Stimulated activated CD8-positive, alpha-beta memory T cell treated with anti-CD3 and anti-CD28 coated beads, Interleukin-2, amount 100 ng/mL, for 1 hour (primary cell): ENCODE measurements at places on chromosomes 3 and 15.

DNA sequence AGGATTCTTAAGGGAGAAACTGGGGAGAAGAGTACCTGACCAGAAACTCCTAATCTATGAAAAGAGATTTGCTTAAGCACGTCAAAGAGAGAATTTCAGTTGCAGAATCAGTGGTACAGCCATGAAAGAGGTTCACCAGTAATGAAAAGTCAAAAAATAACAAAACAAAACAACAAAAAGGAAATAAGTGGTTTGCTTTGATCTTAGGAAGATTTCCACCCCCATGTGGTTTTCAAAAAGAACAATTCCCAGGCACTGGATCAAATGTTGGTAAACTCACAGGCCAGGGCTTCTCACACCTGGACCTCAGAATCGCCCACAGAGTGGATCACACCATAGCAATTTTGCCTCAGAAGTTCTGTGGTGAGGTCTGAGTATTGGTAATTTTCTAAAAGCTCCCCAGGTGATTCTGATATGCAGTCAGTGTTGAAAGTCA, 67.5 kb downstream of the TMEM39A start:
- DNase-seq: no peak

DNA sequence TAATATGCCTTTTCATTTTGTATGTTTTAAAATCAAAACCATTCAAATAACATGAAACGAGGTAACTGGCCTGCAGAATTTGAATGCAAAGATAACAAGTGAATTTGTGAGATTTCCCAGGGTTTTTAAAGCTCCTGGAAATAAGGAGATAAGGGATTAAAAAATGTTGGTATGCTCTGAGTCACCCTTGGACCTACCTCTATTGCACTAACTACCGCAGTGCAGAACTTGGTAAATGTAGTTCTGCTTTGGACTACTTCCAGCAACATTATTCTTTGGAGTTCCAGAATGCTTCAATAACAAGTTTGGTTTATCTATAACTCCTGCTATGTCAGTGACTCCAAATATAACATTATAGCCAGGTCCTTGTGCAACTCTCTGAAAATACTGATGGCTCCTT, 201.7 kb downstream of the GAP43 start:
- no peak for DNase-seq

DNA sequence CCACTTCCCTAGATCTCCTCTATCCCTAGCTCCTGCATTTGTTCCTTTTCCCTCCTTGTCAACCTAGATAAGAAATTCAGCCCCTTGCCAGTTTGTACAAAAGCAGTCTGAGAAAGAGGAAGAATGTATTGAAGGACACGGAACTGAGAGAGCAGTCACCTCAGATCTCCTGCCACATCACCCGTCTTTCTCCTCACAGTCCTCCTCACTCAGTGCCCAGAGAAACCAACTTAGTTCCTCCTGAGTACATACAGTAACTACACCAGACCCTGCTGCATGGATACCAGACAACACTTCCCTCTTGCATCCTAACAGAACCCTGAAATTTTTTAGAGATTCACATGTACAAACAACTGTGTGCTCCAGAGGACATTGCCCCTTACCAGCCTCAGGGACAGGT, 563.6 kb upstream of the ADAMTS9 start:
- no peak for DNase-seq

- DNase-seq: no peak
Observed at GRCh38 chr3:18258492-18258891, 166.6 kb downstream of the SATB1 start.

DNA sequence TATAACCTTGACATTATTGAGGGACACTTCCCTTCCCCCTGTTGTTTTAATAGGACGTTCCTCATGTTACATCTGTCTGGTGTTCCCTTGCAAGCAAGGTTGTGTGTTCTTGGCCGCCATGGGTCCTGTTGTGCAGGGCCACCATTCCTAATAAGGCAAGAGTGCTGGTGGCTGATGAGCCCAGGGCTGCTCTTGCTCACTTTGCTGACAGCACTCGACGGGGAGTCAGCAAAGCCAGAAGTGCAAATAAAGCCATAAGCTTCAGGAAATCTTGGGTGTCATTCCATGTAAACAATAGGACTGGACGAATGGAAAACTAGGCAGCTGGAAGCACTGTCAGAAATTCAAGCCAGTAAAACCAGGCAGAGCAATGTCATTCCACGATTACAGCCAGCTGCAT, 75.8 kb downstream of the SQOR start:
- no peak for DNase-seq

DNA sequence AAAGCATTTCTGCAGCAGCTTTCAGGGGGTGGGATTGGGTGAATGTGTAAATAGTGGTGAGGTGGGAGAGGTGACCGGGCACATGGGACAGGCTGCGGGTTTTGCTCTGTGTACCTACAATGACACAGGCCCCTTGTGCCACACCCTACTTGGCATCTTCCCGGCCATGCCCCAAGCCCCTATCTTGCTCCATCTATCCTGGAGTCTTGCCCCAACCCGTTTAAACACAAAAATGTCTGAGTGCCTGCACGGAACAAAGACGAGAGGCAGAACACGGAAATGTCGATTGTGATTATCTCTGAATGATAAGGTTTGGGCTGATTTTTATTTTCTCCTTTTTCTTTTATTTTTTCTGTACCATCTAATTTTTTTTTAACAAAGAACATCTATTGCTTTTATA, 46.0 kb upstream of the SLC6A1 start:
- DNase-seq: no peak

DNA sequence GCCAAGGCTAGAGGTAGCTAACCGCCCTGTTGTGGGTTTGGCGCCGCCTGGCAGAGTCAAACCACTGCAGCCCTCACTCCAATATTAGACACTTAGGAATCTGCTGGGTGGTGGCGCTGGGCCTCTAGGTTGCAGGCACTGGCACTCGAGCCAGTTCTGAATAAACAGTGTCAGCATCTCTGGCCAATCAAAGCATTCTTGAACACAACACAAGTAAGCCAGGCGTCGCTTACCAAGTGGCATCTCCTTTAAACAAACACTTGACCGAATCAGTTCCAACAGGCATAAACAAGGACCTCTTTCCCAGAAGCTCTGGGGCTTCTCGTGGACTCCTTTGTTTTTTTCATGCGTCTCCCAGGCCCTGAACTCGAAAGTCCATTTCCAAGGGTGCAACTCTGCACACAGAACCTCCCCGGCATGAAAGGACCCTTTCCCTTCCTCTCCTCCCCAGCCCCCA, 82.3 kb downstream of the LRIG1 start:
- no peak for DNase-seq

- no peak for DNase-seq
Observed at GRCh38 chr3:23421811-23422516, 218.8 kb downstream of the UBE2E2 start.

GRCh38 chr3:16365491-16366128, 100.6 kb downstream of the OXNAD1 start:
- no peak for DNase-seq

DNA sequence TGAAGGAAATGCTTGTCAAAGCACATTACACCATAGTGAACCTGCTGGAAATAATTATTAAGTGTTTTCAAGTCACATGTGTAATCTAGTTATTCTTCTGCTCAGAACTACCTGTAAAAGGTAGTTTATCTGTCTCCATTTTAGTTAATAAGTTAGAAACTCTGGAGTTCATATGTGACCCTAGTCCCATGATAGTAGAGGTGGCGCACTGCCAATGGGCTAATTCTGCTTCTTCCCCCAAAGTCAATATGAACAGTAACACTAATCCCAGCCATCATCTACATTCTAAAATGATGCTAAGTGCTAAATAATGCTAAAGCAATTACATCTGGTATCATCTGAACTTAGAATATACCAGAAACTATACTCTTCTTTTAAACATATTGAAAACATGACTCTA, 361.0 kb upstream of the NECTIN3 start:
- DNase-seq: no peak

DNA sequence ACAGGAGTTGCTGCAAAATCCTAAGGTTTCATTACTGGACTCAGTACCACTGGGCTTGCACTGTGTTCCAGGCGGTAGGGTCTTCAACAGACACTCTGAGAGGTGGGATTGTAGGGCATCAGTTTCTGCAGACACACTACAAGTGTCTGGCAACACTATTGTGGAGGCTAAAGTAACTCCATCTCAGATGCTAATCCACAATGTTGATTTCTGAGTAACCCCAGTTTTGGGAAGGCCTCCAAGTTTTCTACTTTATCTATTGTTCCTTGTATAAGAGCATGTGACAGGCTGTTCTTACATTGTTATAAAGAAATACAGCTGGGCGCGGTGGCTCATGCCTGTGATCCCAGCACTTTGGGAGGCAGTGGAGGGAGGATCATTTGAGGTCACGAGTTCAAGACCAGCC, 2.5 kb upstream of the ABHD5 start:
- no peak for DNase-seq

- DNase-seq: no peak
Observed at GRCh38 chr15:65089206-65089824, 12.8 kb downstream of the KBTBD13 start.

DNA sequence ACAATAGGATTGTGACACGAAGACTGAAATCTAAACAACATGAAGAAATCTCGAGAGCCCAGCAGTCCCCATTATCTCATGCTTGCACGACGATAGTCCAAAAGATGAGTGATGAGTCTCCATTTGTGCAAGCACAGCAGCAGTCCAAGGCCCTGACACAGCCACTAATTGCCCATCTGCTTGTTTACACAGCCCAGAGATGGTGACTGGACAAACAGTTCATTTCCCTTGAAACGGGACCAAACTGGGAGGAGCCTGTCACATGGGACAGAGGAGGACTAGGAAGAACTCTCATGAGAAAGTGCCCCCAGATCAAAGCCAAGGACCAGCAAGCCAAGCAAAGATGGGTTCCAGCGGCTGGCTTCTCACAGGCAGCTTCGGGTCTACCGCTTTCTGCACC, 121.0 kb downstream of the GREM1 start:
- DNase-seq: no peak

- DNase-seq: no peak
Observed at GRCh38 chr3:13839253-13839652, 40.6 kb downstream of the WNT7A start.

DNA sequence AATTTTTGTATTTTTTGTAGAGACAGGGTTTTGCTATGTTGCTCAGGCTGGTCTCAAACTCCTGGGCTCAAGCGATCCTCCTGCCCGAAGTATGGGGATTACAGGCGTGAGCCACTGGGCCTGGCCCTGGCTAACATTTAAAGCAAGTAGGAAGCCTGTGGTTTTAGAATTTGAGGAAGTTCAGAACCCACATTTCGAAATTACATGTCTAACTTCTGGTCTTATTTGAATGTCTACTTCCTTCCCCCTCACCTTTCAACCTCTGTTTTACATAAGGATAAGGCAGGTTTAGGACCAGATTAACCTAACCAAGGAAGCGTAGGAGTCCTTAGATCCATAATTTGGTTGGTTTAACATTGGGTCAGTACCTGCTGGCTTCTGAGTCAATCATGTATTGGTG, 120.5 kb upstream of the PROK2 start:
- DNase-seq: no peak

- DNase-seq: no peak
Observed at GRCh38 chr3:82054849-82055248, 293.4 kb upstream of the GBE1 start.

DNA sequence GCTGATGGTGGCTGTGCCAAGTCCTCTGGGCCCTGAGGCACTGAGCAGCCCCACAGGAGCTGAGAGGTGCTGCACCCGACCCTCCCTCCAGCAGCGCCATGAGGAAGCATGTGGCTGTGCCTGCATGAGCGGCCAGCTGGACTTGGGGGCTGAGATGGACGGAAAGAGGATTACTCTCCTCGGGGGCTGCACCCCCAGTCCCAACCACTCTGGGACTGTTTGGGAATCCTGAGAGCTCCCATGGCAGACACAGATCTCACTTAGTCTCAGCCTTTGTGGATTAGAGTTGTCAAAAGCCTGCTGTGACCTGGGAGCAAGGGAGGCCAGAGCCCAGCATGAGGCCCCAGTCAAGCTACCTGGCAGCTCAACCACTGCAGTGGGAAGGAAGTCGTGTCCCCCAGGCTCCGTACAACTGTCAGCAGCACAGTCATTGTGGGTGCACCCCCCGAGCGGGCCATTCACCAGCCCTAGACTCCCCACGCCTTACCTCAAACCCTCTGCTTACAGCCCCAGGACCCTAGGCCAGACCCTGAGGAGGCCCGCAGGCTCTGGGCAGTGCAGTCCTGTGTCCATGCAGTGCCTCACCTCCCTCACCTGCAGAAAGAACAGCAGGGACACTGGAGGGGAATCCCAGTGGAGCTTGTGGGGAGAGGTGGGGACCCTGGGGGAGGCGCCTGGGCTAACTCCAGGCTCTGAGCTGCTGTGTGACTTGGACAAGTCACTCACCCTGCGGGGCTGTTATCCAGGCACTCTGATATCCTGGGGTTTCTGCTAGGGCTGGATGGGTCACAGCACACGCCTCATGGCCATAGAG, 17.1 kb downstream of the PRR23E start:
- DNase-seq: no peak

DNA sequence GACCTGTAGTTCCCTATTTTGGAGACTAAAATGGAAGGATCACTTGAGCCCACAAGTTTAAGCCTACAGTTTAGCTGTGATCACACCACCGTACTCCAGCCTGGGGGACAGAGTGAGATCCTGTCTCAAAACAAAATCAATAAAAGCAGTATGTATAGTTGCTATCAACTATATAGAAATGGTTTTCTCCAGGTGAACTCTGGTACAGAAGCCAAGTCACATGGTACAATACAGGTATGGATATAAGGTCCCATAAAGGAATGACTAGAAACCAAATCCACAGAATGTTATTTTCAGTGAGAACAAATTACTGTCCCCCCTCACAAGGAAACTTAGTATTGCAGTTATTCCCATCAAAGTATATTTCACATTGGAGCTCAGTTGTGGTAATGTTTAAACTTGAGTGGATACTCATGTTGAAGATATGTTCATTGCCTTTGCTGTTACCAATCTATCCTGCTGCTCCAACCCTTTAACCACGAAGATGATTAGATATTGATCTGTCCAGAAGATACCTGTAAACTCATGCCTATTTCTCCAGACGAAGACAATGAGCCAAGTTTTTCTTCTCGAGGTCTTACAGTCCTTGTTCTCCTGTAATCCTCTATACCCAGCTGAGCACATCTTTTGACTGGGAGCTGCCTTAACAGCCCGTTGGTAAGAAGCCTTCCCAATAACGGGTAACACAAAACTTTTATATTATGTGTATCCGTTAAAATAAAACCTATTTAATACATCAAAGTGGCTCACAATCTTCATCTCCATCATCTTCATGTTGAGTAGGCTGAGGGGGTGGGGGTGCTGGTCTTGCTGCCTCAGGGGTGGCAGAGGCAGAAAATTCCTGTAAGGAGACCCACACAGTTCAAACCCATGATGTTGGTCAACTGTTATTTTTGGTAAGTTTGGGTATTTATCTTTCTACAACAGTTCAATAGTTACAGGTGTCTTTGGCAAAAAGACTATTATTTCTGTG, 24.6 kb downstream of the TRA2B start:
- DNase-seq: no peak

DNA sequence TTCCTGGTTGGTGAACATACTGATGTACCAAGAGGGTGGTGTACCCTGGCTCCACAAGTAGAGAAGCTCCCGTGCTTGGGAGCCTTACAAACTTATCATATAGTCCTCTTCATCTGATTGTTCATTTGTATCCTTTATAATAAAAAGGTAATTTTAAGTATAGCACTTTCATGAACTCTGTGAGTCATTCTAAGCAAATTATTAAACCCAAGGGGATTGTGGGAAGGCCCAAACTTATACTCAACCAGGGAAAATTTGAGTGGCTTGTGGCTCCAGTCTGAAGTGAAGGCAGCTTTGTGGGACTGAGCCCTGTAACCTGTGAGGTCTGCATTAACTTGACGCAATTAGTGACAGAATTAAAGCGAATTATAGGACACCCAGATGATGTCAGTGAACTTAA, 29.0 kb downstream of the TTBK2 start:
- DNase-seq: no peak
